Naive thymus-derived CD4-positive, alpha-beta T cell (primary cell): ENCODE measurements at places on chromosomes 5 and 9. TPM values are rescaled to one million over a fixed set of nuclear protein-coding genes. Genes with fewer than 3 reads are reported as not detected.

MEIKIN gene
- total RNA-seq: 2.3 TPM

BNIP1 gene
- total RNA-seq: 5.7 TPM

GMCL2 gene
- total RNA-seq: not detected in 2 replicates

PCDHA9 gene
- not detected in 2 replicates for total RNA-seq

DNA sequence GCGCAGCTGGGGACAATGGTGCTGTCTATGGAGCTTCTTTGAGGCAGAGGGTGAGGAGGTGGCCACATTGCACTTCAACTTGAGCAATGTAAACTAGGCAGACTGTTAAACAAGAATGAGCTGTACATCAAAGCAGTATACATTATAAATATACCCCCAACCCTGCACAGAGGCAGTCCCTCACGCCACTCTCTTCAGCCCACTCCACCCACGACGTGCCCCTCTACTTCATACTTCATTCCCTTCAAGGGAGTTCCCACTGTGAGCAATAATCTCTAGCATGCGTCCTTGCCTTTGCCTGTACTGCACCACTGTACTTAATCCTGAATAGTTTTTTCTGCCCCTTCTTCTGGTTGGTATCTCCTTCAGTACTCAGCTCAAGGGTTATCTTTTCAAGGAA is 14.4 kb downstream of the TRPM3 start:
- no peak for DNase-seq
- H3K27me3 ChIP-seq: no peaks in the 10 kb centered on the region
- no peak overlapping the region for H3K4me3 ChIP-seq

GRCh38 chr5:32193591-32193990 is 19.5 kb upstream of the GOLPH3 start:
- no peaks in the 10 kb centered on the region for H3K4me1 ChIP-seq
- DNase-seq: no peak
- H3K27ac ChIP-seq: no peak overlapping the region
- H3K4me3 ChIP-seq: no peak overlapping the region
- H3K27me3 ChIP-seq: no peaks in the 10 kb centered on the region

DNA sequence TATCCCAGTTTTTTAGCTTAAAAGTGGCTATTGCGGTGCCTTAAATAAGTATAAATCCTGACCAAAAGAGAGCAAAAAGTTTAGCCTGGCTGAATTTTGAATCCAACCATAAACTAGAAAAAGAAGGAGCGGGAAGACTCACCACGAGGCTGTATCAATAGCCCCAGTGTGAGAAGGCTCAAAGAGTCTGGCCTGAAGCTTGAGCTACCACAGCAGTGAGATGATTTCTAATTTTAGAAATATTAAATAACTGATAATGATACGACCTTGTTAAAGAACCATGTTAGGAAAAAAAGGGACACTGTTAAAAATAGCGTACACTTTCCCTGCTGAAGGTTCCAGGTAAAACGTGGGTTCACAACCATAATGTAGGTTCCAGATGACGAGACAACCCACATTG is 134.1 kb upstream of the ZNF462 start:
- no peak for DNase-seq
- no peaks in the 10 kb centered on the region for H3K27me3 ChIP-seq
- no peaks in the 10 kb centered on the region for H3K4me1 ChIP-seq
- H3K36me3 ChIP-seq: no peaks in the 10 kb centered on the region

DNA sequence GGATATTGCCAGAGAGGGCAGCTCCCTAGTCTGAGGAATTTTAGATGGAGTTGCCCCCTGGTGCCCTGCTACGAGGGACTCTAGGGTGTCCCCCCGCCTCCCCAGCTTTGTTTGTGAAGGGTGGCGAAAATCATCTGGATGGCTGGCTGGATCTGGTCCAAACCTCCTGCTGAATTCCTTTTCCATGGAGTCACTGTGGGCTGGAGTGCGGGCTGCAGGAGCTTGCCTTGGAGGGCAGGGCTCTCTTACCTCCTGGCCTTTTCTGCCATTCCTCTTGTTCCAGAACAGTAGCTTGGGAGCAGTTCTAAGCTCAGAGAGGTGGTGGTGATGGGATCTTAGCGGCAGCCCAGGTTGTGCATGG is 2.1 kb downstream of the SYNPO start:
- H3K27me3 ChIP-seq: no peaks in the 10 kb centered on the region
- no peak overlapping the region for H3K4me3 ChIP-seq
- H3K36me3 ChIP-seq: no peaks in the 10 kb centered on the region
- H3K4me1 ChIP-seq: no peaks in the 10 kb centered on the region

- no peak overlapping the region for H3K27ac ChIP-seq
- DNase-seq: no peak
- no peaks in the 10 kb centered on the region for H3K27me3 ChIP-seq
- no peaks in the 10 kb centered on the region for H3K36me3 ChIP-seq
- H3K4me3 ChIP-seq: no peak overlapping the region
These were observed 263.9 kb downstream of the ARRDC3 start for GRCh38 chr5:91119217-91119616.
